NCI-H524 treated with DMSO at 0.1 percent for 48 hours (cell line): ENCODE measurements at places on chromosomes 5 and 9.
A peak's percentile ranks its signal among the peaks of the same experiment; 100 is the strongest.

- no peak for DNase-seq
Measured at GRCh38 chr5:136053336-136054141, 24.8 kb downstream of the TGFBI start.

- DNase-seq: no peak
Measured at GRCh38 chr5:122469384-122469919, 157.4 kb downstream of the SNCAIP start.

DNA sequence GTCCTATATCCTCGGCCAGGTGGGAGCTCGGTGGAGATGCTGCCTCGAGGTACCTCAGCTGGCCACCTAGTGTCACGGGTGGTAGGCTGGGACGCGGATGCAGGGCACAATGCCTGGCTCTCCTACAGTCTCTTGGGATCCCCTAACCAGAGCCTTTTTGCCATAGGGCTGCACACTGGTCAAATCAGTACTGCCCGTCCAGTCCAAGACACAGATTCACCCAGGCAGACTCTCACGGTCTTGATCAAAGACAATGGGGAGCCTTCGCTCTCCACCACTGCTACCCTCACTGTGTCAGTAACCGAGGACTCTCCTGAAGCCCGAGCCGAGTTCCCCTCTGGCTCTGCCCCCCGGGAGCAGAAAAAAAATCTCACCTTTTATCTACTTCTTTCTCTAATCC is 2.0 kb downstream of the PCDHGC3 start:
- no peak for DNase-seq

GRCh38 chr5:138968601-138969000 is 93.5 kb upstream of the LRRTM2 start:
- DNase-seq: no peak

DNA sequence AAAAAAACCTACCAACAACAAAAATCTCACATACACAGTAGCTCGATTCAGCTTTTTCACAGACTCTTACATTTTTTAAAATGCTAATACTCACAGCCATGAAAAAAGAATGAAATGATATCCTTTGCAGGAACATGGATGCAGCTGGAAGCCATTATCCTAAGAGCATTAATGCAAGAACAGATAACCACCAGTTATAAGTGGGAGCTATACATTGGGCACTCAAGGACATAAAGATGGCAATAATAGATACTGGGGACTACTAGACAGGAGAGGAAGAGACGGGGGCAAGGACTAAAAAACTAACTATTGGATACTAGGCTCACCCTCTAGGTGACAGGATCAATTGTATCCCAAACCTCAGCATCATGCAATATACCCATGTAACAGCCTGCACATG is 90.3 kb upstream of the CCNH start:
- no peak for DNase-seq

DNA sequence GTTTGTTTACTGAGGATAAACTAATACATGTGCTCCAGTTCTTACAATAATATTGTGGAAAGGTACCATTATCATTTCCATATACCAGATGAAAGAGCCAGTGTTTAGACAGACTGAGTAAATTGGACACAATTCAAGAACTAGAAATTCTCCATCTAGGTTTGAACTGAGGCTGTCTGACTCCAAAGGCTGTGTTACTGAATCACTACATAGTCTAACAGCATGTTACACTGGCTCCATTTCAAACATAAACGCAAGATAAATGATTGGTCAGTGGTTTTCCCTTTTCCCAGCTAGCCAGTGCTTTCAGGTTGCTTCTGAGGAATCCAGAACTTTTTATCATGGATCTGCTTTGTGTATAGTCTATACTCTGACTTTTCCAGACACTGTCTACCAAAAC is 8.1 kb downstream of the SPDL1 start:
- no peak for DNase-seq

DNA sequence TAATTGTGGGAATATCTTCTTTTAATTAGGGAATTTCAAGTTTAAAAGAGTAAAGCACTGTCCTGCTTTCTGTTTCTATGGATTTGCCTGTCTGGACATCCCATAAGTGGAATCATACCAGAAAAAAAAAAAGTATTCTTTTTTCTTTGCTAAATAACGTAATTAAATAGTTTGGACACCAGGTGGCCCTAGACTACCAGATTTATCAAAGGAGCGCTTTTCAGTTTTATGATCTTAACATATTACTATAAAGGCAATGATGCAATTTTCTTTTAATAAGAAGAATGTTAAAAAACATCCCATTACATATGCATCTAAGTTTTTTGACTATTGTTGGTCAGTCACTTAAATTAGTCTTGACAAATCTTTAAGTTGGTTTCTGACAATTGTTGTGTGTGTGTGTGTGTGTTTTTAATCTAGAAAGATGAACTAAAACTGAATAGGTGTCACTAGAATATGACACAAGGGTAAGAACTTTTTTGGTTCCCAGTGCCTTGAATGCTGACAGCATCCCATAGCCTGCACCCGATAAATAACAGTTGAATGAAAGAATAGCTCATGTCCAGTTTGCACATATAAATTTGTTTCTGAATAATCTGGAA is 49.5 kb downstream of the C5orf22 start:
- DNase-seq: no peak

- peak; percentile 60 for DNase-seq
Measured at GRCh38 chr5:93601802-93602155, 18.8 kb downstream of the NR2F1 start.

- DNase-seq: no peak
Measured at GRCh38 chr9:80952363-80952922, 736.9 kb downstream of the TLE1 start.

DNA sequence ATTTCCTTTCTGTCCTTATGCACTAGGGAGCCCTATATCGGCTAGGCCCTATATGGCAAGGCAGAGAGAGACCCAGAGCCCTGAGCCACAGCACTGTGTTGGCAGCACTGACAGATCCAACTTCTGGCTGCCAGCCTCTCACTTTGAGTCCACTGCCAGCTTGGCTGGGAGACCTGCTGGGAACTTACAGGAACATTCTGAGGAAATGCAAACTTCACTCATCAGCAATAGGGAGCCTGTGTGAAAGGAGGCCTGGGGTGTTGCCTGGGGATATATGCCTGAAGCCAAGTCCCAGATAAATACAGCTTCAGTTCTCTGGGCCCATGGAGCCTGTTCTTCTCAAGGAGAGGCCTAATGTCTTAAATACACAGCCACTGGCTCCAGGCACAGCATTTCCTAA is 78.0 kb downstream of the ADRB2 start:
- DNase-seq: no peak

GRCh38 chr5:151684690-151685361 is 1.9 kb downstream of the SPARC start:
- no peak for DNase-seq

GRCh38 chr5:35197351-35197750 is 32.9 kb downstream of the PRLR start:
- no peak for DNase-seq

GRCh38 chr5:66805514-66806430 is 209.6 kb downstream of the MAST4 start:
- no peak for DNase-seq

- no peak for DNase-seq
Measured at GRCh38 chr9:113183956-113184488, 33.2 kb downstream of the SLC31A2 start.

DNA sequence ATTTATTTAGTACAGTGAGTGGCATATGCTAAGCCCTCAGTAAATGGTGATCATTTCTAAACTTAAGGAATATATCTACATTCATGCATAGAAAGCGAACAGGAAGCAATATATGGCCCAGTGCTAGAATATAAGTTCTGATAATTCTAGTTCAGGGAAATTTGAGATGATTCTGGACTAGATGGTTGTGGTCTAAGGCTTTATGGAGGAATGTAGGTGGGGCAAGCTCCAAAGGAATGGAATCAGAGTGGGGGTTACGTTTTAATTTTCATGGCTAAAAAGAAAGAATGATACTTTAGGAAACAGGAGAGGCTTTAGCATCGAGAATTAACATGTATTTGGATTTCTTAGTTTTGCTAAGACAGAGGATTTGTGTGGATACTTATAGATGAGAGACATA is 56.1 kb downstream of the MTREX start:
- DNase-seq: no peak

DNA sequence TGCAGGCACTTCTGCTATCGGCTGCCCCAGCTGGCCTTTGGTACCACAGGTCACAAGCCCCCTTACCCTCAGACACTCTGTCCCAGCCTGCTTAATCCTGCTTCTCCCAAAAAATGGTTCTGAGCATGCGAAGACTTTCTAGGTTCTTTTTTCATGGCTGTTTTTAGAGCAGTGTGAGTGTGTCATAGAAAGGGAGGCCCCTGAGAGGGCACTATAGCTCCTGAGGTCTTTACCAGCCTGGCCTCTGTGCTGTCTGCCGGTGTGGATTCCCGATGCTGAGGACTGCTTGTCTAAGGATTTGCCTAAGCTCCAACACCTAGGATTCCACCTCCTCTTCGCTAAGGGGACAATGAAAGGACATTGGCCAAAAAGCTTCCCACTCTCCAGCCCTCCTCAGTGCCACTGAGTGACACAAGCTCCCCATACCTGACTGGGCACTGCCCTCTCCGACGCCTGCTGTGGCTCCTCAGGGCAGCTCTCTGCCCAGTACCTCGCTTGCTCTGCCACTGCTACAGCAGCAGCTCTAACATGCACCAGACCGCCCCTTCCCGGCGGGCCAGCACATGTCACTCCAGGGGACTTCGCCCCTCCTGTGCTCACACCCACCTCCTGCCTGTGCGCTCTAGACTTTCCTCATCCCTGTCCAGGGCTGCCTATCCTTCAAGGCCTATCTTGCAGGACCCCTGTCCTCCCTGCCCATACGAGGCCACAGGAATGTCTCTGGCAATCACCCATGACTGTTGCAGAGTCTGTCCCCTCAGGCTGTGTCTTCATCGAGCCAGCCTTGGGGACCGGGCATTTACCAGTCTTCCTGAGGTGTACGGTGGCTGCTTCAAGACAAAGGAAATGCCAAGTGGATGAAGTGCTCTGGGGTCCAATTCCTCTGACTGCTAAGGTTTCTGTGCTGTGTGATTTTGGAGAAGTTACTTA is 21.0 kb downstream of the MACROH2A1 start:
- no peak for DNase-seq

- DNase-seq: peak; percentile 25
Measured at GRCh38 chr5:32098890-32099310, 75.2 kb downstream of the GOLPH3 start.

- no peak for DNase-seq
Measured at GRCh38 chr5:137264573-137264972, 234.6 kb downstream of the SPOCK1 start.

DNA sequence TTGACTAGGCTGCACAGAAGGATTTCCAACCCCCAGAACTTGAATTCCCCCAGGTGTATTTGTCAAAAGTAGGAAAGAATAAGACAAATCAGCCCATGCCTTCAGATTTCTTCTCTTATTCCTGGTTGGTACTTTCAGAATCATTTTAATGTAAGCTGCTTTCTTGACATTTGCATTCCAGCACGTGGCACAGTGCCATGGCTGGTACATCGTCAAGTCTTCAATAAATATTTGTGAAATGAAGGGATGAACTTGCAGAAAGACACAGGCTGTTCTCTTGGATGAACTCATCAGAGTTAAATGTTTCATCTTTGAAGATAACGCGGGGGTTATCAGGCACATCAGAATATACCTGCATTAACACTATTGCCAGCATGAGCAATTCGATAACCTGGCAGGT is 14.5 kb downstream of the KCNIP1 start:
- DNase-seq: no peak

- DNase-seq: no peak
Measured at GRCh38 chr5:150349681-150350275, 7.7 kb upstream of the TCOF1 start.

DNA sequence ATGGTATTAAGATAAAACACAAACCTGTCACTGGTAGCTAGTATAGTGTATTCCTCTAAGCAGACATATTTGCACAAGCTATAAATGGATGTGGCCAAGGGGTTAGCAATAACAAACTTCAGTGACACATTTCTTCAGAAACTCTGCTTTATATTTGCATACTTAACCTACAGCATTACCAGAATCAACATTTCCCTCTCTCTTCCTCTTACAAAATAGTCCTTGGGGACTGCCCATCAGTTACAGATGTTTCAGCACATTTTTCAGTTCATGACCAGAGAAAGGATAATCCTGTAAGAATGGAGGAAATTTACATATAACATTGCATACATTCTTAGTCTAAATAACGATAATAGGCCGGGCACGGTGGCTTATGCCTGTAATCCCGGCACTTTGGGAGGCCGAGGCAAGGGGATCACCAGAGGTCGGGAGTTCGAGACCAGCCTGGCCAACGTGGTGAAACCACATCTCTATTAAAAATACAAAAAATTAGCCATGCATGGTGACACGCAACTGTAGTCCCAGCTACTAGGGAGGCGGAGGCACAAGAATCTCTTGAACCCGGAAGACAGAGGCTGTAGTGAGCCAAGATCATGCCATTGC is 25.3 kb upstream of the SLC1A1 start:
- DNase-seq: no peak

GRCh38 chr9:35695943-35696401 is 6.2 kb upstream of the TPM2 start:
- no peak for DNase-seq

GRCh38 chr5:55530669-55531068 is 4.1 kb downstream of the PLPP1 start:
- no peak for DNase-seq

DNA sequence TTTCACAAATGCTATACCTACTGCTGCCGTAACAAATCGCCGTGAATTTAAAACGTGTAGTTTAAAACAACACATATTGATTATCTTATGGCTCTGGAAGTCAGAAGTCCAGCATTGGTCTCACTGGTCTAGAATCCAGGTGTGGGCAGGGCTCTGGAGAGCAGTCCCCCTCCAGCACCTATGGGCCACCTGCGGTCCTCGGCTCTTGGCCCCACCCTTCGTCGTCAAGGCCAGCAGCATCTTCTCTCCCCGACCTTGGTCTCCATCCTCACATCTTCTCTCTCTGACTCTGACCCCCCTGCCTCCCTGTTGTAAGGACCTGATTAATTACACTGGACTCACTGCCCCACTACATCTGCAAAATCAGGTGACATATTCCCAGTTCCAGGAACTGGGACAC is 106.4 kb upstream of the COL5A1 start:
- no peak for DNase-seq

- DNase-seq: no peak
Measured at GRCh38 chr5:179307013-179307800, 38.1 kb downstream of the ADAMTS2 start.

DNA sequence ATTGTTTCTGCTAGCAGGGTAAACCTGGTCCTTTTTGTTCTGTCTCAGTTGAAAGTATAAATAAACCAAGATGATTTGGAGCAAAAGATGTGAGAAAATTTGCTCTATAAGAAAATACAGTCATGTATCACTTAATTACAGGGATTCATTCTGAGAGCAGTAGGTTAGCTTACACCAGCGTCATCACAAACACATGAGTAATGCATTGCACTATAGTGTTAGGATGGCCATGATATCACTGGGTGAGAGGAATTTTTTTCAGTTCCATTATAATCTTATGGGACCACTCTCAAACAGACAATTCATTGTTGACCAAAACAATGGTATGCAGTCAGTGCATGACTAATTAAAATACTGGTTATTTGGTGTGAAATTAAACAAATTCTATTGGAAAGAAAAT is 430.9 kb downstream of the CHSY3 start:
- DNase-seq: no peak

- DNase-seq: no peak
Measured at GRCh38 chr5:111268300-111268699, 44.1 kb downstream of the CAMK4 start.

- no peak for DNase-seq
Measured at GRCh38 chr9:35335164-35335563, 154.7 kb upstream of the RUSC2 start.

GRCh38 chr5:174720612-174721529 is 3.5 kb upstream of the MSX2 start:
- no peak for DNase-seq

GRCh38 chr5:66958980-66959641 is 237.5 kb downstream of the CD180 start:
- no peak for DNase-seq

GRCh38 chr5:146683861-146684260 is 167.9 kb upstream of the GPR151 start:
- DNase-seq: no peak
